Stimulated activated CD4-positive, alpha-beta T cell treated with anti-CD3 and anti-CD28 coated beads, TNF-alpha, amount 100 ng/mL, for 1 hour (primary cell): ENCODE measurements at places on chromosomes 12 and 14.

GRCh38 chr14:74981833-74982232 lies 20.9 kb upstream of the EIF2B2 start:
- no peak for DNase-seq

- no peak for DNase-seq
Observed at GRCh38 chr14:22870811-22871223, 723 bp upstream of the LRP10 start.

- no peak for DNase-seq
Observed at GRCh38 chr14:104512061-104512460, 67.5 kb upstream of the C14orf180 start.

DNA sequence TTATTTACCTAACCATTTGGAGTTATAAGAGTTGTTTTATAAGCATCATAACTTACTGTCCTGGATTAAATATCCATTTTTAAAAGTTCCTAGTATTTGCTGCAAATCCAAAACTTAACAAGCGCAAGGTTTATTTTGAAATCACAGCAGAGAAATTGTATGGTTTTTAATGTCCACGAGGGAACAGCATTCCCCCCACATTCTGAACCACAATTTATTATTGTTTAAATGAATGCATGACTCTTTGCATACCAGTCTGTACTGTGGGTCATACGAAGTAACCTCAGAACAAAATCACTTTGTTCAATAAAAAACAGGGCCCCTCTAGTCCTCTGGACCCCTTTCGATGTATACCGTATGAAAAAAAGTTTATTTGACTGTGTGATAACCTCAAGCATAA lies 75.9 kb downstream of the DACT1 start:
- DNase-seq: no peak

DNA sequence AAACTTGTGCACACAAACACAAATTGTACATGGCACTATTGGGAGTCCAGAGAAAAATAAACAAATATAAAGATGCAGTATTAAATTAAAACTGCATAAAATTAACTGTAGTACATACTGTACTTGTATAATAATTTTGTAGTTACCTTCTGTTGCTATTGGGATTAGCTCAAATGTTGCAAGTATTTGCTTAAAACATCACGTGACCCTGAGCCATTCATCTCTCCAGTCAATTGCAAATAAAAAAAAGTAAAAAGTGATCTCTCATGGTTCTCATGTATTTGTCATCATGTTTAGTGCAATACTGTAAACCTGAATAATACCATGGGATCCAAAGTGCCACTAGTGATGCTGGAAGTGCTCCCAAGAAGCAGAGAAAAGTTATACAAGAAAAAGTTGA lies 88.1 kb upstream of the NAV3 start:
- DNase-seq: no peak

GRCh38 chr12:113965951-113966797 lies at the start of gene RBM19:
Gene RBM19, minus strand, starts transcription at chr12:113966325. Its CDS starts 98 bp downstream, at chr12:113966227.
- DNase-seq: peak; percentile 96

DNA sequence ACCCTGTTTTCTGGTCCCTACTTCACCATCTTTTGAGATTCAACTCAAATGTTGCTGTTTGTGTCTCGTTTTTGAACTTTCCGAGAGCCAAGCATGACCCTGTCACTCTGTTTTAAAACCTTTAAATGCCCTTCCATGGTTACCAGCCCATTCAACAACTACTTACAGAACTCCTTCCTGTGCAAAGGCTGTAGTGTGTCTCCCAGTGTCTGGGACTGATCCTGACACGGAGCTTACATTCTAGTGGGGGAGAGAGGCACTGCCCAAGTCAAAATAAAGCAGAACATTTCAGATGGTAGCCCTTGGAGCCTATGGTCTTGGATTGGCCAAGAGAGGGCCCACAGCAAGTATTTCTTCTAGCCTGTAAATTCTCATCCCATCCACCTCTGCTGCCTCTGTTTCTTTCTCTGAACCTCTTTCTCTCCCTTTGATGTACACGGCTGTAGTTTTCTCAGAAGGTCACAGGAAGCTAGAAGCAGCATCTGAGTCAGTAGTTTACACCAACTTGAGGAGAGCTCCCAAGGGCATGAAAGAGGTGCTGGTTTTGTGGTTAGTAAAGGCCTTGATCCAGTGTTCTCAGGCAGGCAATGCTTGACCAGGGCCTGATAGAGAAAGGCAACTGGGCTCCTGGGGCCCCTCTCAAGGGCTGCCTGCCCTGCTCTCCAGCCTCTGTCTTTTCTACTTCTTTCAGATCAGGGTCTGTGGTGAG lies 42.3 kb upstream of the SLC24A4 start:
- DNase-seq: no peak

- DNase-seq: no peak
Observed at GRCh38 chr12:43292699-43293098, 259.3 kb downstream of the ADAMTS20 start.

- no peak for DNase-seq
Observed at GRCh38 chr14:71247106-71247505, 339.8 kb downstream of the PCNX1 start.

DNA sequence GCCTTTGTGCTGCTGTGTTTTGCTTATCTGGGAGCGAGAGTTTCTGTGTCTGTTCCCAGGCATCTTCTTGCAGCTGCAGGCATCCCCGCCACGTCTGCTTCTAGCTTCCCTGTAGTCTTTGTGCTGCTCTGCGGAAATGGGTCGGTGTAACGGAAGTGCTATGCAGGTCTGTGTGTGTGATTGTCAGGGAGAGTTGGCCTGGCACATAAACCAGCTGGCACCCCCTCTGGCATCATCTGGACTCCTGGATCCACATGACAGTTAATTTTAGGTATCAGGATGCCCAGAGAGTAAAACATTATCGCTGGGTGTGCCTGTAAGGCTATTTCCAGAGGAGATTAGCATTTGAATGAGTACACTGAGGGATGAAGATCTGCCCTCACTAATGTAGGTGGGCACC lies 9.4 kb upstream of the OASL start:
- no peak for DNase-seq

- DNase-seq: no peak
Observed at GRCh38 chr12:128083132-128083729, 183.7 kb upstream of the TMEM132C start.

DNA sequence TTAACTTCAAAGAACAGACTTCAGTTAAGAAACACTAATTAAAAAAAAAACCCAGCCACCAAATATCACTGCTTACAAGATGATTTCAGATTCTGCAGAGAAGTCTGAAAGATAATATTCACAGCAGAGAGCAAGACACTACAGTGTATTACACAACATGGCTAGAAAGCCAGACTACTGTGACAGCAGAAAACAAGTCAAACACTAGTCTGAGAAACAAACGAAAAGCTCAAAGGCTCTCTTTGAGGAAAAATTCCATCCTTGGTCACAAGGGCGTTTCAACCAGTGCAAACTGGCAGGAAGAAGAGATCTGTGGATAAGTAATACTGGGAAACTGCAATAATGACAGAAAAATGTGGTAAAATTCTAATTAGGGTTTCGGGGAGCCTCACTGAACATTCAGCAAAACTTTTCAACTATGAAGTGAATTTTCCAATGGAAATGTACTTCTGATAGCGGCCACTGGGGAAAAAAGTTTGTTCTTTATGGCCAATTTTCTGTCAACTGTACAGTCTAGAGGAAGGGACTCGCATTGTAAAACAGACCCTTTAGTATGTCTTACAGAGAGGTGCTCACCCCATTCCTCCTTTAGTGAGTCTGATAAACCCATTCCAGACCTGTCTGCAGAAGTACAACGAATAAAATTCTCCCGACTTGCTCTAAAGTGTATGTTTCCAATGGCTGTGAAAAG lies 50.4 kb downstream of the ACADS start:
- no peak for DNase-seq

DNA sequence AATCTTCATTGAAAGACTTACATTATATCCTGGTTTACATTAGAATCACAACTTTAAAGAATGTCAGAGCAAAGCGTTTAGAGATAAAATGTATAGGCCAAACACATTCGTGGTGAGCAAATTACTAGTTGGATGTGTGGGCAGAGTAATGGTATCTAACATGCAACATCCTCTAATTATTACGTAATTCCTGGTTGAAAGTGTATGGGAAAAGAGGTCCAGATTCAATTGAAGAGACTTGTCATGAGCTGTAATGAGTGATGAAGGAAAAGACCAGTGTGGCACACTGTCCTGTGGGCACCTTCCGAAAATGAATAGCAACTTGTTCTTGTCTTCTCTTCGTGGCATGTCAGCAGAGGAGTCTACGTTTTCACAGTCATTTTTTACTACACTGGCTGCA lies 192.8 kb downstream of the LRIG3 start:
- no peak for DNase-seq

DNA sequence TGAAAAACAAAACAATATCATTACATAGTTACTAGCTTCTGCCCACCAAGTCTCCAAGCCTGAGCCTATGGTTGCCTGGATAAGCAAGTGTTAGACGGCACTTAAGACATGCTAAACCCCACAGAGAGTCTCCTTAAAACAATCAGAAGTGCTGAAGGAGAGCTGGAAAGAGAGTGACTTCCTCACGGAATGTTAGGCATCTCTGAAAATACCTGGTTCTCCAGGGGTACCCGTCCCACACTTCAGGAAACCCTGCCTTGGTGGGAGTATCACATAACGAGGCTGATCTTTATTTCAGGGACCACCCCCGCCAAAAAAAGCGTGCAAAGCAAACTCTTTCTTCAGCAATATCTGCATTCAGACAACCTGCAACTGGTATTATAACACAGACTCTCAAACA lies 18.3 kb downstream of the LHX5 start:
- no peak for DNase-seq

DNA sequence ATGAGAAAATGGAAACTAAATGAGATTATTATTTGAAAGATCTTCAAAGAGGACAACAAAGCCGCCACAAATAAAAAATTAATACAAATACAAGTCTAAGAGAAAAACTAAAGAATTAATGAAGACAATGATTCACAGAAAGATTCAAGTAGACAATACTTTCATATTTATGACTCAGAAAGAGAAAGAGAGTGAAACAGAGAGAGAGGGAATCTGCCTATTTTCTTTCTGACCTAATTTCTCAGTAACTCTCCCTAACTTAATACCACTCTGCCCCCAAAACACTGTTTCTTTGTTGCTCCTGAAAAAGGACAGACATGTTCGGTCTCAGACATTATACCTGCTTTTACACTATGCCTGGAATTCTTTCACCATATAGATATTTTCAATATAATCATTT lies 259.1 kb downstream of the SLC6A15 start:
- no peak for DNase-seq

- DNase-seq: no peak
Observed at GRCh38 chr14:75769047-75769685, 108.1 kb downstream of the TTLL5 start.

- no peak for DNase-seq
Observed at GRCh38 chr12:84128117-84128991, 784.2 kb downstream of the SLC6A15 start.

DNA sequence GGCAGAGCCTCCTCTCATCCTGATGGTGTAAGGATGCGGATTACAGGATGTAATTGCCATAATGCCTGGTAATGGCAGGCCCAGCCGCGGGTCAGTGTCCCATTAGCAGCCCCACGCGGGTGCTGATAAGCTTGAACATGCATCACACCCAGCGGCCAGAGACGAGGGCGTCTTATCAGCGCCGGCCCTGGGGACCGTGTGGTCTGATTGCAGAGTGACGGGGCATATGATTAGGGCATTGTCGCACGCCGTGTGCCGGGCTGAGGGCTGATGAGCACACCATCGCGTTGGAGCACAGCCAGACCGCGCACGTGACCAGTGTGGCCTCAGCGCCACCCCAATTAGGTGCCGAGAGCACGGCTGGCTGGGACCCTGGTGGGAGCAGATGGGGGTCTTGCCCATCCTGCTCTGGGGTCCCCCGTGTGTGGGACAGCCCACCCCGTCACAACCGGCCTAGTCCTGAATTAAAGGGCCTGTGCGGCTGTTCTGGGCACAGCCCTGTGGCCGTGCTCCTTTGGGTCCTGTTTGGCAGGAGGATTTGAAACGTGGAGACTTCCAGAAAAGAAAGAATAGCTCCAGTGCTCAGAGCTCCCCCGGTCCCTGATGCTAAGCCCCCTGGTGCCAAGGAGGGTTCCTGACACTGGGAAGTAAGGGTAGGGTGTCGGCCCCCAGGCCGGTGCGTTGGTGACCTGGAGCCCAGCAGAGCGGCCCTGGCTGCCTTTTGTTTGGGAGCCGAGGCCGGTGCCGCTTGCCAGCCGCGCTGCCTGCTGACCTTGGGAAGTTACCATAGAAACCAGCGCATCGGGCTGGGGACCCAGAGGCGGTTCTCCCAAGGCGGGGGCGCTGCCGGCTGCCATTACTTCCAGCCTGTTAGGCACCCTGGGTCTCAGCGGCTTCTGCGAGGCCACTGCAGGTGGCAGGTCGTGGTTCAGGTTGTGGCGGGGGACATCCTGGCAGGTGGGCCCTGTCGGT lies 20.7 kb downstream of the KIF26A start:
- no peak for DNase-seq

GRCh38 chr14:36717363-36717762 lies 55.7 kb downstream of the PAX9 start:
- no peak for DNase-seq

GRCh38 chr12:51419425-51420193 lies 5.0 kb upstream of the SLC4A8 start:
- no peak for DNase-seq

DNA sequence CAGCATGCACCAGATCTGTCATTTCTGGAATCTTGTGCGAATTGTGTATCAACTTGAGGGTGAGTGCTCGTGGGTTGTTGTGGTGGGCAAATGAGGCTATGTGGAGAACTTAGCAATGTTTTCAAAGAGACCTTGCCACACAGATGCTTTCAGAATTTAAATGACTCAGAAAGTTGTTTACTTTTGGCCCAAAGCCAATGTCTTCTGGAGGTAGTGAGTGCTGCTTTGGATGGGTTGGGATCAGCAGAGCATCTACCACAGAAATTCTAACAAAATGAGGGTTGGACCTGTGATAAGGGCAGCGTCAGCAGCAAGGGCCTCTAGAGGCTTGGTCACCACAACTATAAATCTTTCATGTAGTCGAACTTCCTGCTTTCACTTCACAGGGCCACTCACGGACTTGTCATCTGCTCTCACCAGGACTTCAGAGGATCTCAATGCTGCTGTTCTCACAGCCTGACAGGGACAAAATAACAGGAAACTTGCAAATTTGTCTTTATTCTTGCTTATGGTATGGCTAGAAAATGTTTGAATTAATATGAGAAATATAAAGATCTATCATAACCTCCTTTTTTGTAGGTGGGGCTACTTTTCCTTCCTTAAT lies 111.4 kb downstream of the DACT1 start:
- DNase-seq: no peak

GRCh38 chr12:16291032-16291431 lies 13.5 kb upstream of the SLC15A5 start:
- no peak for DNase-seq

DNA sequence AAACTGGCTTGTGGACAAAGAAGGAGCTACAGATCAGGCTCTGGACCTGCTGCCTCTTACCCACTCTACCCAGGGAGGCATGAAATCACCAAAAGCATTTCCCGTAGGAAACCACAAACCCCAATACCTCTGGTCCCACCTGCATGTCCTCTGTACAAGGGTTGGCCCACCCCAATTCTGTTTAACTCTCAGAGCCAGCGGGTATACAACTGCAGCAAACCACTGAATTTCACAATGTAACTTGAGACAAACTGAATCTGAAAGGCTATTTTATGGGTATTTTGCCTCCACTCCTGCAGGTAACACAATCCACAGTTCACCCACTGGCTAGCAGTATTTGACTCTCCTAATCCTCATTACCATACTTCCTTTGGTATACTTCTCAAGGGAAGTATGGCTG lies 16.5 kb downstream of the SIX1 start:
- no peak for DNase-seq

- no peak for DNase-seq
Observed at GRCh38 chr12:88882662-88883061, 302.4 kb upstream of the KITLG start.
